ENCODE measurements at places on chromosomes 4 and X.

GRCh38 chrX:43753637-43754036 lies 97.5 kb downstream of the MAOA start:
- no peak for DNase-seq

DNA sequence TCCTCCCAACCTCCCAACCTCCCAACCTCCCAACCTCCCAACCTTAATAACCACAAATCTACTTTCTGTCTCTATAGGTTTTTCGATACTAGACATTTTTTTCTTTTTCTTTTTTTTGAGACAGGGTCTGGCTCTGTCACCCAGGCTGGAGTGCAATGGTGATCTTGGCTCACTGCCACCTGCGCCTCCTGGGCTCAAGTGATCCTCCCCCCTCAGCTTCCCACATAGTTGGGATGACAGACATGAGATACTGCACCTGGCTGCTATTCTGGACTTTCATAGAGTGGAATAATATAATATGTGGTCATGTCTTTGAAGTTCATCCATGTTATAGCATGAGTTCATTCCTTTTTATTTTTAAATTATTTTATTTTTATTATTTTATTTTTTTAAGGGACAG lies 39.5 kb upstream of the ZFX start:
- no peak for DNase-seq

- peak; percentile 66 for DNase-seq
Measured at GRCh38 chr4:137471895-137472294, 60.4 kb downstream of the PCDH18 start.

- no peak for DNase-seq
Measured at GRCh38 chr4:14083150-14083549, 455.6 kb upstream of the BOD1L1 start.

GRCh38 chrX:22424122-22424915 lies 151.6 kb downstream of the CBLL2 start:
- DNase-seq: no peak

DNA sequence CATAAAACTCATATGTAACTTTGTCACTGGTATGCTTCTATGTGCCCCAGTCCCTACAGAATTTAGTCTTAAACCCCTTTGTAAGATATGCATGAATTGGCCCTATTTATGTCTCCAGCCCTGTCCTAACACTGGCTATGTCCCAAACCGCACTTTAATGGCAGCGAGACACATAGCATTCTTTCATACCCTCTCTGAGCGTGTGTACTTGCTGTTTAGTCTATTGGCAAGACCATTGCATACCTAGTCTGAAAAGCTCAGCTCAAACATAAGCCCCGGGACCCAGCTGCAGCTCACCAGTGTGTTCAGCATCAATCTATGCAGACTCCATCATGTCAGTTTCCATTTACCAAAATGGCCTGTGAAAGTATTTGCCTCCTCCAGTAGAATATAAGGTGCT lies 1018.4 kb upstream of the TENM3 start:
- no peak for DNase-seq

GRCh38 chrX:103120748-103121147 lies 27.8 kb upstream of the NXF3 start:
- DNase-seq: no peak

DNA sequence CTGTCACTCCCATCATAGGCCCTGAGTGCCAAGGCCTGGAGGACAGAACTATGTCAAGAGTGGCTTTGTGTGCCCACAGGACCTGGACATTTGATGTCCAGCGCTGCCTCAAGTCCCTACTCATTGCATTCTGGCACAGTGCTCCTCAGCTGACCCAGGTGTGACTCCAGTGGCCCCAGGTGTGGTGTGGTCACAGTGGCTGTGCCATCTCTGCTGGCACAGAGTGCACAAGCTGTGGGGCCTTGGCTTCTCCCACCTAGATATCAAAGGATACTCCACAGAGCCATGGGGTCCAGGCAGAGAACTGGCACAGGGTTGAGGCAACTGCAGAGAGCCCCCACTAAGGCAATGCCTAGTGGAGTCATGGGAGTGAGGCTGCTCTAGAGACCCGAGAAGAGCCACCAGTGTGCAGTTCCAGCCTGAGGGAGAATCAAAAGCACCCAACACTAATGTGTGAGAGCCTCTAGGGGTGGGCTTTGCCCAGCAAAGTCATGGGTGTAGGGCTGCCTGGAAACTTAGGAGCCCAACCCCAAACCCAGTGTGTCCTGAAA lies 25.6 kb downstream of the PYURF start:
- no peak for DNase-seq

- DNase-seq: no peak
Measured at GRCh38 chr4:1958276-1959103, 50.3 kb downstream of the NELFA start.

GRCh38 chr4:141133999-141134995 lies 1.0 kb upstream of the RNF150 start:
- peak; percentile 25 for DNase-seq

DNA sequence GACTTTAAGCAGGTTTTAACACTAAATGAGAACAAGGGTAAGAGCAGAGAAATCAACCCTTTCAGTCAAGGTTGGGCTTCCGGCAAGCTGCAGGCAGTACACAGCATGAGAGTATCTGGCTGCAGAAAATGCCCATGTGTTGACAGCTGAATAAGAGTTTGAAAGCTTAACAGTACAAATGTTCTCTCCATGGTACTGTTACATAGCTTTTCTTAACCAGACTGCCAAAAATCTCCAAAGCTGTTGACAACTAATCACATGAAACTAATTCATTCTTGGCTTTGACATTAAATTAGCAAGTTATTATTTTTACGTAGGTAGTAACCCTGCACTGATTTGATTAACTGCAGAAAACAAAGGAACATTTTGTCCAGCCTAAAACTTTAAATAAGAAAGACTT lies 153.5 kb downstream of the SLC10A7 start:
- DNase-seq: no peak

DNA sequence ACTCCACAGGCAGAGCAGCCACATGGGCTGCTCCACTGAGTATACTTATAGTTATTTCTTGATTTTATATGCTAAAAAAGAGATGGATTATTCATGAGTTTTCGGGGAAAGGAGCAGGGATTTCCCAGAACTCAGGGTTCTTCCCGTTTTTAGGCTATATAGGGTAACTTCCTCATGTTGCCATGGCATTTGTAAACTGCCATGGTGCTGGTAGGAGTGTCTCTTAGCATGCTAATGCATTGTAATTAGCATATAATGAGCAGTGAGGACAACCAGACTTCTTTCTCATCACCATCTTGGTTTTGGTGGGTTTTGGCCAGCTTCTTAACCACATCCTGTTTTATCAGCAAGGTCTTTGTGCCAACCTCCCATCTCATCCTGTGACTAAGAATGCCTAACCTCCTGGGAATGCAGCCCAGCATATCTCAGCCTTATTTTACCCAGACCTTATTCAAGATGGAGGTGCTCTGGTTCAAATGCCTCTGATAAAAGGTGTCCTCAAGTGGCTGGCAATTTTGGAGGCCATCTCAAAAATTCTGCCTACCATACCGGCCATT lies 213.0 kb upstream of the VEGFC start:
- no peak for DNase-seq

- no peak for DNase-seq
Measured at GRCh38 chr4:7156761-7157488, 35.4 kb upstream of the SORCS2 start.

DNA sequence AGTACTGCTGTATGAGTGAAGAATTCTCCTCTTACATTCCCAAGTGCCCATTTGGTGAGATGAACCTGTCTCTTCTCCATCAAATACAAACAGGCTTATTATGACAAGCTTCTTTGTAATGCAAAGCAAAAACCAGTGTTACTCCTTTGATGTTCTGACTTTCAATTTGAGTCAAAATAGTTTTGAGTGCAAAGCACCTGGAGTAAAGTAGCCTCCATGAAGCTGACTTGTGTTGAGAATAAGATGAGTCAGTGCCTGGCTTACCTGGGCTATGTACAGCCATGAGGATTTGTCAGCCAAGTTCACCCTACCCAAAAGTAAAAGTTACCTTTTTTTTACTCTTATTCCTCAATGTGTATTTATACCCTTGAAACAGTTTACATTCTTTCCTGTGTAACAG lies 132.5 kb upstream of the FMR1 start:
- no peak for DNase-seq

DNA sequence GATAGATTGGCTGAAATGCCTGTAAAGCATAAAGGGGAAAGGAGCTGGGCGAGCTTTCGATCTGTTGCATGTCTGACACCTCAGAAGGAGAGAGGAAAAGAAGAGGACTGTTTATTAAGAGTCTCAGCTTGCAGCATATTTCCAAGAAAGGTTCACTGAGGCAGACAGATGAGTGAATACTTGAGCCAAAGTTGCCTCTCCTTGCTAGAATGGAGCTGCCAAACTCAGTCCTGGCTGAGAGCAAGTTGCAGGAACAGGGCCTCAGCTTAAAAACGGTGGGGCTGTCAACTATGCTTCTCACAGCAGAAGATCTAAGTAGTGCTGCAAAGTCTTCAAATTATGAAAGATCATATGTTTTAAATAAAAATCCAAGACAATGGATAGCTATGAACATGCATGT lies 707.5 kb downstream of the PCDH7 start:
- no peak for DNase-seq

DNA sequence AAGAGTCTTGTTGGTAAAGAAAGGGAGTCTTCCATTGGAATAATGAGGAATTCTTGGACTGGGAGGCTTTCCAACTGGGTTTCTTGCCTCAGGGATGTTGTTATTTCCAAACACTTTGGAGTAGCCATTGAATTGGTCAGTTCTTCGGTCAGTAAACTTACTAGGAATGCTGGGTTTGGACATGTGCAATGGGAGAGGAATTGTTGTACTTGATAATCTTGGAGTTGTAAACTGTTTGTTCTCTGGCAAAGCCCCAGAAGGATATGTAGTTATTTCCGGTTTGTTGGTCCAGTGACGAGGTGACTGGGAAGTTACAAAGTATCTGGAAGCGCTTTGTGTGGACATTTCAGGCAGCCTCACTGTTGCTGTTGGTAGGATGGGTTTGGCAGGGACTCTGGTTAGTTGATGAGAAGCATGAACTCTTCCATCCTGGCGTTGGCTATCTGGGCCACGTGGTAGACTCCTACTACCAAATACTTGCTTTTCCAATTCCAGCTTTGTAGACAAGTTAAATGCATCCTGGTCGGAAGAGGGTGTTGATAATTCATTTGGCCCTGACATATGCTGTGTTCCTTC lies 25.9 kb downstream of the MXRA5 start:
- no peak for DNase-seq

DNA sequence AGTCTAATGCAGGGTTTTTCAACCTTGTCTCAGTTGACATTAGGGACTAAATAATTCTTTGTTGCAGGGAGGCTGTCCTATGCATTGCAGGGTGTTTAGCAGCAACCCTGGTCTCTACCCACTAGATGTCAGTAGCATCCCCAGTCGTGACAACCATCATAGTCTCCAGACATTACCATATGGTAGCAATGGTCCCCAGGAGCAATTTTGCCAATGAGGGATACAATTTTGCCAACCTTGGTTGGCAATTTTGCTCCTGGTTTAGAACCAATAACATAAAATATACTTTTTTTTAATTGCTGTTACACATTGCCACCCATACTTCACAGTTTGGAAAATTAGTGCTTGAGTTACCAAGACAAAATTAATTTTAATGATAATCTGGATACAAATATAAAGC lies 6.0 kb downstream of the EREG start:
- DNase-seq: peak; percentile 51

DNA sequence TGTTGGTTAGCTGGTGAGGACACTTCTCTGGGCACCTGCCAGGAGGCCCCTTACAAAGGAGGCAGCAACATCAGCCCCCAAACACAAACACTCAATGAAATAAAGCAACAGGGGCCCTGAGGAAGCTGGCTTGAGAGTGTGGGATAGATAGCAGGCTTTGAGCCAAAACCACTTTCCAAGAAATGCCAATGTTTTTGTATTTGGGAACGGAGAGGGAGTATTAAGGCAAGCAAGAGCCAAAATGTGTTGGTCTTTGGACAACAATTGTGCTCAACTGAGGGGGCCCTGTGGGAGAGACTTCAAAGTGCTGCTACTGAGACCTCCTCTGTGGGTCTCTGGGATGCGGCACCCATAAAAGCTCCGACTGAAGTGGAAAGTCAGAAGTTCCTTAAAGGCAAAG lies 41.0 kb downstream of the RAI2 start:
- peak; percentile 7 for DNase-seq

- DNase-seq: no peak
Measured at GRCh38 chr4:150828159-150828558, 186.9 kb downstream of the LRBA start.

- DNase-seq: no peak
Measured at GRCh38 chrX:78316265-78316664, 11.1 kb downstream of the CYSLTR1 start.

DNA sequence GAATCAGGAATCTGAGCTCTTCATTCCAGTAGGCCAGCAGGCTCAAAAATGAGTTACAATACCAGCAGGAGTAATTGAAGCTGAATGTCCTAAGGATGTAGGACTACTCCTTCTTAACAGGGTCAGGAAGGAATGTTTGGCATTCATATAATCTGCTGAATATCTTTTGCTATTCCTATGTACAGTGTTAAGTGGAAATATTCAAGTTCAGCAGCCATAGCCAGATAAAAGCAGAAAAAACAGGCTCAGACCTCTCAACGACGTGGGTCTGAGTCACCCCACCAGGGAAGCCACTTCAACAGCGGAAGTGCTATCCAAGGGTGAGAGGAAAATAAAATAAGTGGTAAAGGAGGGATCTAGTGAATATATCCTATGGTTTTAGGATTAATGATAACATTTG lies 577.0 kb downstream of the SPOCK3 start:
- no peak for DNase-seq

DNA sequence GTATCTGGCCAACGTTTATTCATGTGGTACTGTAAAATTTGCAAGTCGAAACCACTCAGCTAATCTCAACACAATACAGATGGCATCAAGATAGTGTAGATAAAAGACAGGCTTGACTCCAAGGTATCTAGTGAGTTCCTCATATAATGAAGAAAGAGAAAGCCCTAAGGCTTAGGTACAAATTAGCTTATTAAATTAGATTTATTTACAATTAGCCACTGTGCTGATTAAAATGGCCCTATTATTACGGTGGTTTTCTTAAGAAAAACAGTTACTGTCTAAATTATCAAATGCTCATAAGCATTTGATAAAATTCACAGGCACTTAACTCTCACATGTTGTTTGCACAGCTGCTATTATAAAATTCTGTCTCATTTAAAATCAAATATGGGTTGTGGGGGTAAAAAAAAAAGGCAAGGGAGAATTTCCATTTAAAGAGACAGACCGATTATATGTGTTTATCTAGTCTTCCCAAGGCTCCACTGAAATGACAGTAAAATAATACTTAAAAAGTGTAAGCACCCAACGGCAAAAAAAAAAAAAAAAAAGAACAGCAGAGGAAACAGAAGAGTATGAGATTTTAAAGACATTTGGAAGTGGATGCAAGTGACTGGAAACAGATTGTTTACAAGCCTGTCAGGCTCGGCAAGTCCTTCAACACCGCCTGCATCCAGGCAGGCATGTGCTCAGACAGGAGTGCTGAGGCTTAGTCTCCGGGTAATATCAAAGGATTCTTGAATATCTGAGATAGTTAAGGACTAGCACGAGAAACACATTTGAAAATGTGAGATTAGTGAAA lies 55.1 kb downstream of the FAM13A start:
- peak; percentile 75 for DNase-seq

- DNase-seq: no peak
Measured at GRCh38 chr4:82371497-82371896, 2.3 kb downstream of the HNRNPD start.
